SW480 (cell line): ENCODE measurements at places on chromosomes 4 and X.

DNA sequence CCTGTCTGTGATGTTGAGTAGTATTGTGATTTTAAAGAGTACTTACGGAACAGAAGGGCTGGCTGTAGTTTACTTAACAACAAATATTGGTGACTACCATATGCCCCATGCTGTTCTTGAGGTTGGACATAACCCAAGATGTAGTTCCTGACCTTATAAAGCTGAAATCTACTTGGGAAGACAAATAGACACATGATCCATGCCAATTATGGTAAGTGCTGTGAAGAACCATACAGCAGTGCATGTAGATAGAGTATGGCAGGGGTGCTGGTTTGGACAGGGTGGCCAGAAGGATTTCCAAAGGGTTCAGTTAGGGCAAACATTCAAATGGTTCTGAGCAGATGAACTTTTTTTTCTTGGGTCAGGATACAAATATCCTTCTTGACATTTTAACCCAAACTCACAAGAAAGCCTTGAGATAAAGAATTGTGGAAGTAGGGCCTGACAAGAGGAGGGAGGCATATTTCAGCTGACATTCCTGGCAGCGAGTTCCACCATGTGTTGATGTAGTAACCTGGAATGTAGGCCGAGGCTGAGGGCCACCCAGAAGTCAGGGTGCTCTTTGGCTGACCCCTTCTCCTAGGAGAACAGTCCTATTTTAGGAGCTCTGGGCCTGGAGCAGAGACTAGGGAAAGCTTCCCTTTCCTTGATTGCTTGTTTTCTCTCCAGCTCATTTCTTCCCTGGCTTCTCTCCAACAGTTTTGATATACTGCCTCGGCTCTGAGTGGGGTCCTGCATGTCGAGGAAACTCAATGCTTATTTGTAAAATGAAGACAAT is 74.2 kb downstream of the FREM3 start:
- DNase-seq = no peak

DNA sequence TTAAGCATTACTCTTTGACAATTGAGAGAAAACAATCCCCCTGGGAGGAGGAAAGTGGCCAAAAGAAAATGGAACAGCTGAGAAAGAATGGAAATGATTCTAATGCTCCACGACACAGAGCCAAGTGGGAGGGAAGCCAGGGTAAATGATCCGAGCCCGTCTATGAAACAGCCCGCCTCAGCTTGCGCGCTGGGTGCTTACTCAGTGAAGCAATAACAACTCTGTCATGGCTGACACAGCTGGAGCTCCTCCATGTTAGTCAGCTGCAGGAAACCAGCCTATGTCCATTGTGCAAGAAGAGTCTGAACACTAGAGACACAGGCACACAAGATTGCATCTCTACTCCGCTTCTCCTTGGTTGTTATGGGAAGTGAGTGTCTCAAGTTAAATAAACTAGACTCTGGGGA is 19.3 kb downstream of the NOA1 start:
- no peak for DNase-seq

GRCh38 chrX:132364313-132364712 is 124.5 kb downstream of the MBNL3 start:
- DNase-seq = no peak

DNA sequence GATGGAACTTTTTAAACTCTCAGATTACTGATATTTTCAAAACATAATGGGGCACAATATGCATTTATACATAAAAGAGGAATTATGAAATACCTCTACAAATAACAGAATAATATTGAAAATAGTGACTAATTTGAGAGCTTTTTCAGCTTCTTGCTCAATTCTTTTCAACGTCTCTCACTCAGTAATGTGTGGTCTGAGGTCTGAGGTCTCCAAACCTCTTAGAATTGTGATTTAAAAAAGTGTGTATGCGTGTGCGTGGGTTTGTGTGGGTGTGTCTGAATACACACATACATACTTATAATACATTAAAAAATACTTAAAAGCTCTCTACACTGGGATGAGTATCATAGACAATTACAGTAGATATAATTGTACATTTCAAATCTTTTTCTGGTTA is 7.9 kb downstream of the NDNF start:
- no peak for DNase-seq

- no peak for DNase-seq
These were observed 454.2 kb downstream of the BCOR start for GRCh38 chrX:39643550-39643949.

DNA sequence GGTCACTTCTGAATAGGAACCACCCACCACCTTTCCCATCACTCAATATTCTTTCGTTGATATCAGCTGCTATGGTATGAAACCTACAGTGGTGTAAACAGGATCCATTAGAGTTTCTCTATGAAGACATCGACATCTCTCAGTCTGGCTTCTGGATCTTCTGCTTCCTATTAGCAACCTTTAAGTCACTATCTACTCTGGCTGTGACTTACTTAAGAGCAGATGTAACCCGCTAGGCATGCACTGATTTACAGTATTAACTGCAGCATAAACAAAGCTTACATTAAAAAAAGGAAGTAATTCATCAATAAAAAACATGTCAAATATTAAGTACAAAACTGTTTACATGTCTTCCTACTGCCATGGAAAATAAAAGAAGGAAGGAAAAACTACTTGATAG is 96.4 kb downstream of the ANAPC10 start:
- DNase-seq = no peak

GRCh38 chr4:106385853-106386393 is 17.3 kb upstream of the GIMD1 start:
- no peak for DNase-seq

GRCh38 chr4:142285222-142285583 is 560.9 kb downstream of the INPP4B start:
- DNase-seq = no peak

GRCh38 chr4:184294606-184295133 is 77.0 kb upstream of the ENPP6 start:
- DNase-seq = no peak

- no peak for DNase-seq
These were observed 7.4 kb downstream of the WDR44 start for GRCh38 chrX:118353081-118353850.

DNA sequence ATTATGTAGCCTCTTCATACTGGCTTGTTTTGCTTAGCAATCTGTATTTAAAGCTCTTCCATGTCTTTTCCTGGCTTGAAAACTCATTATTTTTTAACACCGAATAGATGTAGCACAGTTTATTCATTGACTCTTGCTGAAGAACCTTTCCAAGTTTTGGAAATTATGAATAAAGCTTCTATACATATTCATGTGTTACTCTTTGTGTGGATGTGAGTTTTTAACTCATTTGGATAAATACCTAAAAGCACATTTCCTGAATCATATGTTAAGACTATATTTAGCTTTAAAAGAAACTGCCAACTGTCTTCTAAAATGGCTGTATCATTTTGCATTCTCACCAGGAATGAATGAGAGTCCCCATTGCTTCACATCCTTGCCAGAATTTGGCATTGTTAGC is 2061.7 kb upstream of the AGA start:
- DNase-seq = no peak

DNA sequence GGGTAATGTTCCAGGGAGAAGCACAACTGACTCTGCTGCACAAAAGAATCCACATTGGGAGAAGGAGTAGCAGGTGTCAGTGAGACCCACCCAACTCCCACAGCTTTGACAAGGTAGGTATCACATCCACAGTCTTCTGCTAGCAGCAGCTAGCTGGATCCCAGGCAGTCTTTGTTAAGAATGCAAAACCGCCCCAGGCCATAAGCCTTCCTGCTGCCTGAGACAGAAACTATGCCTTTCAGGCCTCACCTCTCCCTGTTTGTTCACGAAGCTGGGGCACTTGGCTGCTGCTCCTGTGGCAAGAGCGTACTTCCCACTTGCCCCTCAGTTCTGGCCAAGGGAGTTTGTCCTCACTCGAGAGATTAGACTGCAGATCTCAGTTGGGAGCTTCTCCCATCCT is 21.4 kb downstream of the RRAGB start:
- DNase-seq = no peak

DNA sequence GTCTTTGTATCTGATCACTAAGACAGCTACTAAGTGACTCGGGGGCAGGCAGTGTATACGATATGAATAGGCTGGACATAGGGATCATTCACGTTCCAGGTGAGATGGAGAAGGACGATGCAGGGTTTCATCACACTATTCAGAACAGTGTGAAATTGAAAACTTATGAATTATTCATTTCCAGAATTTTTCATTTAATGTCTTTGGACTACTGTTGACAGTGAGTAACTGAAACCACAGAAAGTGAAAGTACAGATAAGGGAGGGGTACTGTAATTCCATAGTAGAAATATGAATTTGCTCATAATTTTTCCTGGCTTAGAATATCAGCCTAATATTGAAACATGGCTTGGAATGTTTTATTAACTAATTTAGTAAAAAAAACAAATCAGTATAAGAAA is 24.4 kb downstream of the TMEM144 start:
- no peak for DNase-seq
